Smooth muscle cell of the umbilical artery (primary cell): ENCODE measurements at places on chromosomes 11 and 22. TPM values are rescaled to one million over a fixed set of nuclear protein-coding genes. Genes with fewer than 3 reads are reported as not detected.

Gene MUC15
- total RNA-seq, result not detected in 2 replicates

Gene MMP27
- total RNA-seq, result not detected in 2 replicates

Gene RAG2
- total RNA-seq, result not detected in 2 replicates

Gene SLC17A6
- total RNA-seq, result not detected in 2 replicates

Gene CELSR1
- 1.5 and 7.3 TPM in 2 replicates for total RNA-seq

Gene DAGLA
- total RNA-seq, result 2.1 and 4.4 TPM in 2 replicates

Gene RNH1
- total RNA-seq, result 256 and 286 TPM in 2 replicates

Gene TH
- total RNA-seq, result not detected in 2 replicates

Gene SLC22A12
- total RNA-seq, result not detected in 2 replicates

Gene PPFIBP2
- total RNA-seq, result 6.8 and 9.3 TPM in 2 replicates

Gene LARGE1
- total RNA-seq, result 9.2 and 16.0 TPM in 2 replicates

Gene FSHB
- total RNA-seq, result not detected in 2 replicates

Gene PEX16
- 17.9 and 21.4 TPM in 2 replicates for total RNA-seq
